ENCODE measurements at places on chromosomes 2 and 18.
A peak's percentile ranks its signal among the peaks of the same experiment; 100 is the strongest.

- no peak for DNase-seq
These were observed 541.0 kb upstream of the ZEB2 start for GRCh38 chr2:145060876-145061275.

GRCh38 chr2:238203094-238203972 lies at the start of gene ILKAP:
Gene ILKAP (minus strand): TSS chr2:238203695. CDS start chr2:238203553, 142 bp downstream.
- peak; percentile 39 for DNase-seq

- no peak for DNase-seq
These were observed 48.8 kb upstream of the LCLAT1 start for GRCh38 chr2:30398084-30398873.

GRCh38 chr18:74760026-74760425 lies 162.4 kb downstream of the ZNF407 start:
- DNase-seq = no peak

DNA sequence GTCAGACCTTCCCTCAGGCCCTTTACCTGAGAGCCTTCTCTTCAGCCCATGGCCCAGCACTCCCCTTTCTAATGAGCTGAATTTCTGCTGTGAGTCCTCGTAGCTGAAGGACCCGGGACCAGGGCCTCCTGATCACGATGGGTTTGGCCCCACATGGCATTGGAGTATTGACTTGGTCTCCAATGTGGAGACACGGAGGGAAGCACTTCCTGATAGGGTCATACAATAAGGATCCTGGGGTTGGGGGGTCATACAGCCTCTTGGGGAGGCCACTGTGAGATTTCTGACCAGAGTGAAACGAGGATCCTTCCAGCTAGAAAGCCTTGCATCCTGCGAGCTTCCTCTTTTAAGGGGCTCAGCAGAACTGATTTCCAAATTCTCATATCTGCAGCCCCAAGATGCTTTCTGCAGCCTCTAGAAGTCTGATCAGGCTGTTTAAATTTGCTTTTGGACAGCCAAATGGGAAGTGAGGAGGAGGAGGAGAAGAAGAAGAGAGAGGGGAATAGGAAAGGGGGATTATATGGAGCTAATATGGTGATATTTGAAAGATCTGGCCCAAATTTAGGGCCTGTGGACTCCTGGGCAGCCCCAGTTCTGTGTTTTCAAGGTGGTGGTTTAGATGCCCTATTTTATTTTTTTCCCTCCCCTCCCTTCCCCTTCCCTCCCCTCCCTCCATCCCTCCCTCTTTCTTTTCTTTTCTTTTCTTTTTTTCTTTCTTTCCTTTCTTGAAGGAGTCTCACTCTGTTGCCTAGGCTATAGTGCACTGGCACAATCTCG lies 38.9 kb downstream of the RHOB start:
- no peak for DNase-seq

GRCh38 chr2:131682122-131682944 lies 154.6 kb downstream of the CCDC74A start:
- peak; percentile 68 for DNase-seq

DNA sequence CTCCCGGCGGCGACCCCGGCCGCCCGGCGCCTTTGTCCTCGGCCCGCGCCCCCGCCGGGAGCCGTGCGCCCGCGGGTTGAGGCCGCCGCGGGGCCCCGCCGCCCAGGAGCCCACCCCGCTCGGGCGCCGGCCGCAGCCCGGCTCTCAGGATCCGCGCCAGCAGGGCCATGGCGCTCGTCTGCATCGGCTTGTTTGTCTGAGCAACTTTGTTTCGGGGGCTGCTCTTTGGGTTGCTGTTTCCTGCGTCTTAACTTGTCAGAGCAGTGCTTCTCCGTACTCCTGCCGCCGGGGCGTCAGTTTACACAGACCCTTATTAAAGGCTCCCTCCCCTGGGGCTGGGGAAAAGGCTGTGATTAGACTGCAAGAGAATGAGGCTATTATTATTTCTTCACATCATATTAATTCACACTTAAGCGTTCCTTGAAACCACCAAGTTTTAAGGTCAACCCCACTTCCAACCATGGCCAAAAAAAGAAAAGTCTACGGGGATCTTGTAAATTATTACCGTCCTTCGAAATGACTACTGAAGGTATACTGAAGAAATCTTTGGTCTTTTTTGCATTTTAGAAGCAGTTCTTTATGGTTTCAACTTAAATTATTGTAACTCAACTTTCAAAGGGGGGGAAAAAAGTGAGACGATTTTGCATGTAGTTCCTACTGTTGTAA lies at the start of gene CYP27C1:
Gene CYP27C1 (minus strand): TSS at position 198 of the 666 bp plus-strand sequence. CDS start 29 bp downstream, at position 169.
- no peak for DNase-seq

- DNase-seq = no peak
These were observed 33.3 kb downstream of the RAB31 start for GRCh38 chr18:9741406-9741792.

DNA sequence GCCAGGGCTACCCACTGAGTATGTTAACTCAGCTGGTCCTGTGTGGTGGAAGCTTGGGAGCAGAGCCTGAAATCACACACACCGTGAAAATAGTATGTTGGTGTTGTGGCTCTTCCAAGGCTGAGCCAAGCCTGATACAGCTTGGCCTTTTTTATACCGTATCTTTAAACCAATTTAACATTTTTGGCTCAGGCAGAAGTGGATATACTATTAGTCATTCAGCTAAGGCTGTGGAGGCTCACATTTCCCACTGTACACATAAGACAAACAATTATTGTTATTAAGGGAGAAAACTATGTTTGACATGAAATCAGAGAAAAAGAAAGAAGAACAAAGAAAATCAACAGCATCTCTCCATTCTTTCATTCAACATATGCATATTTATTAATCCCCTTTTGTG lies 159.0 kb downstream of the BCL11A start:
- DNase-seq = no peak

GRCh38 chr18:48136827-48137373 lies 206.4 kb upstream of the SMAD2 start:
- no peak for DNase-seq

DNA sequence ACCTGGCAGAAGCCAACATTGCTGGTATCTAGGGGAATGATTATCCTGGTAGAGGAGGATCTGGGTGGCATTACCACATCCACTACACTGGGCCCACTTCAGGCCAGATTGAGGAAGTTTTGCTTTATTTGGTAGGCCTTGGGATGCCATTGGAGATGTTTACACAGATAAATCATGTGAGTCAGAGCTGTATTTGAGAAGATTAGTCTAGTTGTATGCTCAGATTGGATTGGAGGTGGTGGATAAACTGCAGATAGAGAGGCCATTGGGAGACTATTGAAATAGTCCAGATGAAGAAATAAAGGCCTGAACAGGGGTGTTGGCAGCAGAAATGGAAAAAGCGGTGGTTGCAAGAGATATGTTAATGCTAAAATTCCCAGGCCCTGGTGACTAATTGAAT lies 81.5 kb downstream of the EFEMP1 start:
- no peak for DNase-seq

DNA sequence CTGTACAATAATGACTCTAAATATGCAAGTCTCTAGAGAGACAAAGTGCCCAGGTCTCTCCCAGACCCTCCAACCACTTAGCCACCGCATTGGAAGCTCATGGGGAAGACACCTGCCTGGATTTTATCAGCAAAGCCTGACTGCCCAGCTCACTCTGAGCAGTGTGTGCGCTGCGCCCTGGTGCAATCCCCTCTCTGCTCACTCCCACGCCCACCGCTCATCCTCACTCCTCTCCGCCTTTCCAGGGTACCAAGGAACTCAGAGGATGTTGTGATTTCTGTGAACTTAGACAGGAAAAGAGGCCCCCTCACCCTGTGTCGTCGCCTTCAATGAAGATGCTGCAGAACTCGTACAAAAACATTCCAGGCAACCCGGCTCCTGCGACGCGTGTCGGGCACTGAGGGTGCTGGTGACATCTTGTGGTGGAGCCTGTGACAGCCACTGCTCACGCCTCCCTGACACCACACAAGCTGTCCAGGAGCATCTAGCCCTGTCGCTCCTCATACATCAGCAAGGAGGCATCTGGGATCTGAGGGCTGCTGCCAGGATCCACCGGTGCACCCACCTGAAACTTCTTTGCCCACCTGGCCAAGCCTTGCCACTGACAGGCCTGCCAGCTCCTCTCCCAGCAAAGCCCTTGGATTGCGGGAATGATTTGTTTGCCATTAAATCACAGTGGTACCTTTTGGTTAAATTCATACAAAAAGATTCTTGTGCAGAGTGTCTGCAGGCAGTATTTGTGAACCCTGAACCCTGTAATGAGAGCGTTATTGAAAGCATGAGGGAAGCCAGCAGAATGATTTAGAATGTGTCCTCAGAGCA lies 220.4 kb downstream of the ZNF516 start:
- DNase-seq = peak; percentile 24

GRCh38 chr18:24227977-24228666 lies 89.3 kb downstream of the CABYR start:
- DNase-seq = no peak

DNA sequence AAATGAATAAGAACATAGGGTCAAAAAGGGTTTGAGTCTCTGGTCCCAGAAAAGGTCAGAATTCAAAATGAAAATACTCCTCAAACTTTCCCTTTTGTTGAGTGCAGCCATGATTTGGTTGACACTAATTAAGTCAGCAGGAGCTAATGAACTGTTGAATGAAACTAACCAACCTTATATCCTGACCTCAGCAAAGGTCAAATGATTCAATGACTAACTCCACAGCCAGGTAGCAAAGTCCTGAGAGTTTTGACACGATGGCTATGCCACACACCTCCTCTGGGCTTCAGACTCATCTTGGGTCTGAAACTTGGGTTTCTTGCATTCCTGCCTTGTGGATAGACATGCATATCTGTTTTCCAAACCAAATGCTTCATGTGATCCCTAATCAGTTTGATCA lies 172.3 kb downstream of the INO80D start:
- no peak for DNase-seq

GRCh38 chr2:240568678-240569522 lies 616 bp downstream of the RNPEPL1 start:
- peak; percentile 12 for DNase-seq

DNA sequence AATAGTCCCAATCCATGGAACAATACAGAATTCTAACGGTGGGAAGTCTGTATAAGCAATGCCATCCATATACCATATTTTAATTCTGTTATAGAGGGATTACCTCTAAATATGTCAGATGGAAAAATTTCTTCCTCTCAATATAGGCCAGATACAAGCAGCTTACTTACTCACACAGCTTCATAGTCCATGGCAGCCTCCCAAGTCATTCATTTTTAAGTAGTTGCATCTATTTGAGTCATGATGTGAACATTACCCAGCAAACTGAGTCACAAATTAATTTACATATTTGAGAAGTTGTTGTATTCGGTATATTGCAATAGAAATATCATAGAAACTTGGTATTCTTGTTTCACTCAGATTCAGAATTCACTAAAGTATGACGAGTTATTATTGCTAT lies 20.3 kb downstream of the TBR1 start:
- DNase-seq = no peak

- no peak for DNase-seq
These were observed 176.3 kb downstream of the AGPS start for GRCh38 chr2:177568893-177569292.

DNA sequence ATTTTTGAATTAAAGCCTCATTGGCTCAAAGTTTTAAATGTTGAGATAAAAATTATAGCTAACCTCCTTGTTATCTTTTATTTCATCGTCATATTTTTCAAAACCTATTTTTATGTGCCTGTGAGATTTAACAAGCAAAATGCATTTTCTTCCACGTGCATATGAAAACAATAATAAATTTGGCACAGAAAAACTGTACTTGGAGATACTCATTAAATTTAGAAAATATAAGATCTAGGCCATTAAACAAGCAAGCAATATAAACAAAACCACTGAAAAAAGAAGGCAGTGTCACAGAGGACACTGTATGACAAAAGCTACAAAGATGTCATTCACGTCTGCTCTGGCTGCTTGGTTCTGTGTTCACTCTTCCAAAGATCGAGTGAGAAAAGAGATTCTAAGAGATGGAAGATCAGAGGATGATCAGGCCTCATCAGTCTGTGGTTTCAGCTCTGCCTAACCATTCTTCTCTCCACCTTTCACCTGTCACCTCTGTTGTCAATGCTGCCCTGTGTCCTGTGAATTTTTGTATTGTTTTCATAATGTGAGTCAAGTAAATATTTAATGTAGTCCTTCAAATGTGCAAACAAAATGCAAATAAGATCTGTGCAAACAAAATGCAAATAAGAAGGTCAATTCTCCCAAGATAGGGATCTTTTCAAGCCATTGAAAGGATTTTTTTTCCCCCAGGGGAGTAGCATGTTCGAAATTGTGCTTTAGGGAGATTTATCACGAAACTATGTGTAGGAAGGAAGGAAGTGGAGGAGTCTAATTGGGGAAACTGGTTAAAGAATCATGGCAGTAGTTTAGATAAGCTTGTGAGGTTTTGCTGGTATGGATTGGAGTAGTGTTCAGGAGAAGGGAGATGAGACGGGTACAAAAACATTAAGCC lies 138.7 kb upstream of the RBMS1 start:
- DNase-seq = peak; percentile 23

DNA sequence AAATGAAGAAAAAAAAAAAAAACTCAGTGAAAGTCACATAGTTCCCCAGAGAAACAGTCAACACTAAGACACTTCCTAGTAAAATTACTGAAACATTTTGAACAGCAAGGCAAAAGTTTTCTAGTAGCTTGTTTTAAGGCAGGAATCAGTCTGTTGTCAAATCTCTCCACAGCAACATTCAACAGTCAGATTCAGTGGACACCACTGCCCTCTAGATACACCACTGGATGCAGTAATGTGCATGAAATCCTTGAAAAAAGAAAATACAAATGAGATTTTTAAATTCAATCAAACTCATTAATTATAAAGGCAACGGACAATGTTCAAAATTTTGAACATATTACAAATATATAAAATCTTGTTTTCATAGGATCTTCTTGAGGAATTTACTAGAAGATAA lies 46.4 kb downstream of the GRB14 start:
- no peak for DNase-seq

- DNase-seq = no peak
These were observed 379.8 kb upstream of the FANCL start for GRCh38 chr2:58620896-58621295.

DNA sequence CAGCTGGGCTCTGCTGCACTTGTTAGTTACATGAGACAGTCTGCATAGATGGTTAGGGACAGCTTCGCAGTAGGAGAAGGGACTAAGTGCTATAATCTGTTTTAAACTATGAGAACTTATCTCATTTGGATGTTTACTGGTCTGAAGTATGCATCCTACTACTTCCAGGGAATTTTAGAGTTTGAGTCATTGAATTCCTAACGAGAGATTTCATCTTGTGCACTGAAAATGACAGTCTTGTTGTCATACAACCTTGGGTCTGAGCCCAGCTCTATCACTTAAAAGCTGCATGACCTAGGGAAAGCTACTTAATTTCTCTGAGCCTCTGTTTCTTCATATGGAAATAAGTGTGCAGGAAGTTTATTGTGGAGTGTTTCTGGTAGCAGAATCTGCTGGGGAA lies 78.4 kb downstream of the TRIM43 start:
- no peak for DNase-seq

DNA sequence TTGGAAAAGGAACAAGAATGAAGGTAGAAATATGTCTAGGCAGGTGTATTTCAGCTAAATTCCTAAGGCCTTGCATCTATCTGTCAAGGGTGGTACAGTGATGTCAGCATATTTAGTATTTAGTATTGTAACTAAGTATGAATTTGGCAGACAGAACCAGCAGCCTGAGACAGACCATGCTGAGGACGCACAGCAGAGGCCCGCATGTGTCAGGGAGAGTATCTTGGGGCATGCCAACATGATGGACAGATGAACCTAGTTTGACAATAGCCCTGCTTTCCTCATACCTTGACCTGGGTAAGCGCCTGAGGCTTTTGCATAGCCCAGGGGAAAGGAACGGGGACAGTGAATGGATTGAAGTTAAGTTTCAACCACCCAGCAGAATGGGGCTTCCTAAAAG lies 33.8 kb upstream of the OSR1 start:
- no peak for DNase-seq

- DNase-seq = no peak
These were observed 17.3 kb downstream of the ESPNL start for GRCh38 chr2:238117199-238118154.

- no peak for DNase-seq
These were observed 710 bp downstream of the SEC11C start for GRCh38 chr18:59140302-59140885.

Measured in DMS153 (cell line).